ENCODE measurements at places on chromosomes 1 and 21.

DNA sequence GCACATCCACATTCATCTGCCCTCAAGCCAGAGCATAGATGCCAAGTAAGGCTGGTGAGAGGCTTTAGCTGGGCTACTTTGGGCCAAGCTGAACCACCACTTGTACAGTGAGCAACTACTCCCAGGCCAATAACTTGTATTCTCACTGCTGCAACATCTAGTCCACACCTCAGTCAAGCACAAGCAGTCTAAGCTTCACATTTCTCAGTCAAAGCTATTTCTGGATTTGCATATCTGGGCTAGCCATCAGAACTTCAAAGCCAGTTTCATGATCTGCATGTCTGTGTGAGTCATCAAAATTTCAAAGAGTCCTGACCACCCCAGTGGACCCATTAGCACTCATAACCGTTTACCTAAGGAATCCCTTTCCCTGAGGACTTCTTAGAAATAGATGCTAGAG, 77.7 kb upstream of the DIRAS3 start:
- DNase-seq = no peak

DNA sequence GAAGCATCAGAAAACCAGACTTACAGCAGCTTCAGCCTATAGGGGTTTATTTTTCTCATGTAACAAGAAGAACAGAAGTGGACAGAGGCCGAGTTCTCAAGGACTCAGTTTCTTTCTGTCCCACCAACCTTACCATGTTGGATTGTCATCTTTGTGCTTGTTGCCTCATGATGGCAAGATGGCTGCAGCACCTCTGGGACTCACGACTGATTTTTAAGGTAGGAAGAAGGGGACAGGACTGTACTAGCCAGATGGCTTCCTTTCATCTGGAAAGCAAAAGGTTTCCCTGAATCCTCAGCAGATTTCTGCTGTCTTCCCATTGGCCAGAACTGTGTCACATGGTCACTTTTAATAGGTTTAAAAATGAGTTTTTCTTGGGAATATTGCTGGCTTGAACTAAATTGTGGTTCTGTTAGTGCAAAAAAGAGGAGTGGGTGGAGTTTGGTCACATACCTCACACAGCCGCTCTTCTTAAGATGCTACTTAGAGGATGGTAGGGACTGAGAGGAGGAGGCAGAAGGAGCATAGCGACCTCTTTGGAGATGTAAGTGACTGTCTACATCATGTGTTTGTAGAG, 48.1 kb upstream of the ENAH start:
- no peak for DNase-seq

DNA sequence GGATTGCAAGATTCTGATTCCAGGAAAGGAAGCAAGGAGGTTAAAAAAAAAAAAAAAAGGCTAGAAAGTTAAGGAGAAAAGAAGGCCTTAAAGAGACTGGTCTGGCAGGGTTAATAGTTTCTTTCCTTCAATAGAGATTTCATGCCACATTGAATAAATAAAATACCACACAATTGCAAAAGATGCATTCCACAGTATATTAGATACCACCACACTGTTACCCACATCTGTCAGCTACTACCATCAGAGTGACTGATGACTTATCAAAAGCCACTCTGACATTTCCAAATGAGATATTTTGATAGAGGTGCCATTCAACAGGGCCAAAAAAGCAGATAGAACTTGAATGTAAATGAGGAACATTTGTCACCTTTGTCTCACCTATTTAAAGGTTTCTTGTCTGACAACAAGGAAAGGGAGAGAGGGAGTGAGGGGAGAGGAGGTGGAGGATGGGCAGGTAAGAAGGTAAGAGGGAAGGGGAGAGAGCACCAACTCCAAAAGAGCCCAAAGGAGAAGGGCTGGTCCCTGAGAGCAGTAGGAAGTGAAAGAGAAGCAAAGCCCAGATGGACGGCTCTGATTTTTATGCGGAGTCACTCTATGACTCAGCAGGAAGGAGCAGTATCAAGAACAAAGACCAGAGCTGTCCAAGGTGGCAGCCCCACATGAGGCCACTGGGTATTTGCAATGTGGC, 38.3 kb downstream of the LRRN2 start:
- peak; percentile 65 for DNase-seq

DNA sequence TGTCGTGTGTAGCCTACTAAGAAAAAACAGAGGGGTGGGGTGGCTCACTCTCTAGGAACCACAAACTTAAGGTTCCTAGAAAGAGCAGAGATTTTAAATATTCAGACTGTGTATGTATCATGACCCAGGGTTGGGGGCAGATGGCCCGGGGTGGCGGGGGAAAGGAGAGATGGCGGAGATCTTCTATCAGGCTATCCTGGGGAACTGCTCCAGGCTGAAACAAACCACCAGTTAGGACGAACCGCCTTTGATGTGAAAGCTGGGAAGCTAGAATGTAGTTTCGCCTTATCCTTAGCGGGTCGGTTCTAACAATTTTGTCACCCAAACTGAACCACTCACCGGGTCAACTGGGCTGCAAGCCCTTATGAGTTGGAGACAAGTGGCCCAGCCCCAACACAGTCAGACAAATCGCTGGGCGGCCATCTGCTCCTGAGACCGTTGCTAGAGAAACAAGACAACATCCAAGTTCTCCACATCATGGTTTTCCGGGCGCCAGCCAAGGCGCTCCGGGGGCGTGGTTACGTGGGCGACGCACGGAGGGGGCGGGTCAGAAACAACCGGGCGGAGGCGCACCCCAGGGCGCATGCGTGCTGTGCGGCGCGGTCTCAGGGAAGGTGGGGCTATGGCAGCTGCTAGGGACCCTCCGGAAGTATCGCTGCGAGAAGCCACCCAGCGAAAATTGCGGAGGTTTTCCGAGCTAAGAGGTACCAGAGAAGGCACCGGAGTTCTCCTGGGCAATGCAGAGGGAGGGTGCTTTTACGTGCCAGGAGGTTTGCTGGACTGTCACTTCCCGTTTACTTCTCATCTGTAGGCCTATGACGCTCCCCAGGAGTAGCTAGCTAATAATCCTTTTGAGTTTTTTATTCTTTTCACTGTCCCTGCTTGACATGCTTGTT, at the start of the genes FPGT and LRRIQ3:
Gene FPGT, plus strand, starts transcription at position 586 of the 896 bp plus-strand sequence. Its CDS starts 37 bp downstream, at position 623.
Gene LRRIQ3, minus strand, starts transcription at position 520 of the 896 bp plus-strand sequence. CDS start 14,492 bp downstream, outside the sequence.
- DNase-seq = peak; percentile 95

GRCh38 chr21:33870768-33871167, 44.8 kb downstream of the ATP5PO start:
- no peak for DNase-seq

GRCh38 chr1:75542818-75543570, 67.9 kb downstream of the SLC44A5 start:
- no peak for DNase-seq

DNA sequence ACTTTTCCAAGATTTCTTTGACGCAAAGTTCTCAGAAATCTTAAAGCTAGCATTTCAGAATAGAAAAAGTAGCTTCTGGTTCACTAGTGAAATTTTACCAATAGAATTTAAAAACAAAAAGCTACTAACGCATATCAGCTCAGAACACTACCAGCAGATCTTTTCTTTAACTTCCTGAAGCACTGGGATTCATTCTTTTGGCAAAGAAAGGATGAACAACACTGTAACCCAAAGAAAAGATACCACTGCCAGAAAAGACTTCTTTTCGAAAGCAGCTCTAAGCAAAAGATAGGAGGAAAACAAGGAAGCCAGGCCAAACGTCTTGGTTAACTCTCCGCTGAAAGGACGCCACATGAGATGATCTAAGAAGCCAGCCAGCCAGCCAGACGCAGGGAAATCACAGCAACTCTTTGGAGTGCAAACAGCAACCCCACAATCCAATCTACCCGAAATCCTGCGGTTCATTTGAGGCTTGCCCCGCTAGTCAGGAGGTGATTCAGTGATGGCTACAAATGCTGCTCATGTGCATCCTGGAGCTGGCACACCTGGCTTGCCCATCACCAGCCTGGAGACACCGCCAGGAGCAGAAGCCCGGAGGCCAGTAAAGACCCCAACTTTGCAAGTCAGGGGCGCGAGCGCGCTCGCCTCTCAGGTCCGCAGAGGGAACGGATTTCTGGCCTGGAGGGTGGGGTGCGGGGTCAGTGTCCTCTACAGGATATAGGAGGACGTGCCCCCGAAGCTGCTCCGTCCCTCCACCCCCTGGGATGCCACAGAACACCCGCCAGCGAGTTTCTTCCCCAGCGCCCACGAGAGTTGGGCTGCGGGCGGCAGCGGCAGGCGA, 812 bp downstream of the NBPF1 start:
- DNase-seq = peak; percentile 80

GRCh38 chr1:50955116-50955515, 5.0 kb downstream of the FAF1 start:
- DNase-seq = no peak

- no peak for DNase-seq
These were observed 4.9 kb downstream of the AHDC1 start for GRCh38 chr1:27598902-27599528.

GRCh38 chr1:48442864-48443619, 29.0 kb downstream of the SPATA6 start:
- DNase-seq = no peak

DNA sequence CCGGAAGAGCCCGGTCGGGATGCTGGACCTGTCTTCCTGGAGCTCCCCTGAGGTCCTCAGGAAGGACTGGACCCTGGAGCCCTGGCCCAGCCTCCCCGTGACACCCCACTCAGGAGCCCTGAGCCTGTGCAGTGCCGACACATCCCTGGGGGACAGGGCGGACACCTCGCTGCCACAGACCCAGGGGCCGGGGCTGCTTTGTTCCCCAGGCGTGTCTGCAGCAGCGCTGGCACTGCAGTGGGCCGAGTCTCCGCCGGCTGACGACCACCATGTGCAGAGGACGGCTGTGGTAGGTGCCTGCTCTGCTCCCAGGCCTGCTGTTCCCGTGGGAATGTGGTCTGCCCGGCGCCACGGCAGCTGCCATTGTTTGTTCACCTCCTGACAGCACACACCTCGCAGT, 42.1 kb upstream of the DIP2A start:
- DNase-seq = no peak

All from H9 (cell line).